ENCODE measurements at places on chromosomes 5 and 9. TPM values are rescaled to one million over a fixed set of nuclear protein-coding genes. Genes with fewer than 3 reads are reported as not detected.

GRCh38 chr9:121353241-121354061 lies 16.6 kb downstream of the STOM start:
- H3K4me3 ChIP-seq, result no peak overlapping the region
- H3K36me3 ChIP-seq, result no peaks in the 10 kb centered on the region
- no peak overlapping the region for H3K27ac ChIP-seq
- no peak for DNase-seq
- H3K4me1 ChIP-seq, result peaks cover 26% of the 10 kb centered on the region
- H3K27me3 ChIP-seq, result no peaks in the 10 kb centered on the region

DNA sequence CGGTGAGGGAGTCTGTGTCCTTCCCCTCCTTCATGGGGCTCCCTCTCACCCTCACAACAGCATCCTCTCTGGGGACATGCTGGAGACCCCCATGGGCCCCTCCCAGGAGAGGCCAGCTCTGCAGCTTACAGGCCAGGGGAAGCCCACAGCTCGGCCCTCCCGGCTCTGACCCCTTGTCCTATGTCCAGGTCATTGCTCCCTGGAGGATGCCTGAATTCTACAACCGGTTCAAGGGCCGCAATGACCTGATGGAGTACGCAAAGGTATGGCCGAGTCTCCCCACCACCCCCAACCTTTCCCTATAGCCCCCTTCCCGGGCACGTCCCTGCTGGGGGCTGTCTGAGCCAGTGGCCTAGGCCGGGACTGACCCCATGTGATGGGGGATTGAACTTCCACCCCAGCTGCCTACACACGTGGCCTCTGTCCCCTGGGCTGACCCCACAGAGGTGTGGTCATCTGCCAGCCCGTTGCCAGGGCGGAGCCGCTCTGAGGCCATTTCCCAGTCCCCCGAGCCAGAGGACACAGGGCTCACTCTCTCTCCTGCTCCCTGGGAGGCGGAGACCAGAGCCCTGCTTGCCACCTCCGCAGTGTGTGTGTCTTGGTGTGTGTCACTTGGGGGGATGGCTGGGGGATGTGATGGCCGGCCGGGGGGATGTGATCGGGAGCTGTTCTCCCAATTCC lies 21.9 kb downstream of the ASS1 start:
- no peaks in the 10 kb centered on the region for H3K4me1 ChIP-seq
- H3K27ac ChIP-seq, result no peak overlapping the region
- DNase-seq, result no peak
- H3K27me3 ChIP-seq, result no peaks in the 10 kb centered on the region
- no peaks in the 10 kb centered on the region for H3K36me3 ChIP-seq

GRCh38 chr9:126745574-126746411 lies 59.0 kb upstream of the ZBTB43 start:
- H3K27me3 ChIP-seq, result peaks cover 76% of the 10 kb centered on the region
- DNase-seq, result no peak
- H3K27ac ChIP-seq, result no peak overlapping the region
- H3K4me1 ChIP-seq, result no peaks in the 10 kb centered on the region

DNA sequence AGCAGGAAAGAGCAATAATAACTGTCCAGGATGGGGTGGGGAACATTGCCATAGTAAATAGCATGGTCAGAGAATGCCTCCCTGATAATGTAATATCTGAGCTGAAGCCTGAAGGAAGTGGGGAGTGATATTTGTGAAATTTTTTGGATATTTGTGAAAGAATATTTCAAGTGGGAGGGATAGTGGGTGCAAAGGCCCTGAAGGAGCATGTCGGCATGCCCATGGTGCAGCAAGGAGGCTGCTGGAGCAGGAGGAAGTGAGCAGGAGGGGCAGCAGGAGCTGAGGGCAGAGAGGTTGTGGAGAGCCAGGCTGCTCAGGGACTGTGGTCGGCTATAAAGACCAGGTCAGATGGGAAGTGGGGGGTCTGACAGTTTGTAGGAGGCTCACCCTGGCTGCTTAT lies 21.1 kb upstream of the PDE8B start:
- H3K36me3 ChIP-seq, result no peaks in the 10 kb centered on the region
- H3K4me3 ChIP-seq, result no peak overlapping the region
- peaks cover 7% of the 10 kb centered on the region for H3K27me3 ChIP-seq
- H3K4me1 ChIP-seq, result no peaks in the 10 kb centered on the region

GRCh38 chr9:10562581-10563343 lies 50.0 kb downstream of the PTPRD start:
- H3K27ac ChIP-seq, result no peak overlapping the region
- H3K4me3 ChIP-seq, result no peak overlapping the region
- no peaks in the 10 kb centered on the region for H3K36me3 ChIP-seq
- no peak for DNase-seq
- H3K4me1 ChIP-seq, result no peaks in the 10 kb centered on the region
- H3K27me3 ChIP-seq, result no peaks in the 10 kb centered on the region

- no peak overlapping the region for H3K4me3 ChIP-seq
- no peaks in the 10 kb centered on the region for H3K4me1 ChIP-seq
- no peaks in the 10 kb centered on the region for H3K27me3 ChIP-seq
- no peak overlapping the region for H3K27ac ChIP-seq
- H3K36me3 ChIP-seq, result no peaks in the 10 kb centered on the region
- DNase-seq, result no peak
These were observed 232.1 kb downstream of the CDH12 start for GRCh38 chr5:22621084-22621483.

The MAMDC2 gene
- total RNA-seq, result 2.7 TPM

- no peaks in the 10 kb centered on the region for H3K36me3 ChIP-seq
- no peak for DNase-seq
- H3K27ac ChIP-seq, result no peak overlapping the region
- H3K27me3 ChIP-seq, result no peaks in the 10 kb centered on the region
- no peaks in the 10 kb centered on the region for H3K4me1 ChIP-seq
These were observed 72.1 kb upstream of the HSPA9 start for GRCh38 chr5:138647261-138647788.

DNA sequence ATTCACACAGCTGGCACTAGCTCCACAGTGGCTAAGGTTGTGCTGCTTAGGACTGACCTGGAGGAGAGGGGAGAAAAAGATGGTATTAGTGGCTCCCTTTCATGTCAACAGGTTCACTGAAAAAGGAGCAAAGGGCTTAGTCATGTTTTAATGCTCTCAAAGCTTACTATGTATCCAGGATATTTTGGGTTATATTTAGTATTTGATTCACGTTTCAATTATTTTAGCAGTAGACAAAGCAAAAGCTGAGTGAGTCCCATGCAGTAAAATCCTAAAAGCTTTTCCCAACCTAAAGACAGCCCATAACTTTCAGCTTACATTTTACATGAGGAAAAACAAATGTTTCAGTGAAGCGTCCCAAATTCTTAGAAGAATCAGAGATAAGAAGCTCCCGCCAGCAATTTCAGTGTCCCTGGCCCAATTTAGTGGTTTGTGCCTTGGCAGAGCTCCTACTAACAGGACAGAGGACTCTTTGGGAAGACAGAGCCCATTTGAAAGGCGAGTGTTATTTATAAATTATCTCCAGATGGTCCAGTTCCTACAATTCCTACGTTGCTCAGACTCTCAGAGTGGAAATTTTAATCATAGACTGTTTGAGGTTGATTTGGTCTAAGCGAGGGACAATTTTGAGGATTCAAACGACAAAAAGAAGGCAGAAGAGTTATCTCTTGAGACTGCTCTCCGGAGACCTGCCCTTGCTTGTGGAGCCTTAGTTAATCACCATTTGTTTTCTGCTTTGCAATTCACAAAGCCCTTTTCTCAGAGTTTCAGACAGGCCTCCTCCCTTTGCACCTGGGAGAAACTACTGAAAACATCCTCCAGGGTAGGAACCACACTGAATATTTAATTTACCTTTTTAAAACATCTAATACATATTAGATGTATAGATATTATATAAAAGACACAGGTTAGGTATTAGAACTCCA lies 225.0 kb upstream of the ANKRD55 start:
- H3K4me3 ChIP-seq, result no peak overlapping the region
- no peaks in the 10 kb centered on the region for H3K27me3 ChIP-seq
- H3K27ac ChIP-seq, result no peak overlapping the region
- no peak for DNase-seq

- H3K27ac ChIP-seq, result no peak overlapping the region
- peaks cover 46% of the 10 kb centered on the region for H3K4me1 ChIP-seq
- DNase-seq, result peak; percentile 11
- no peak overlapping the region for H3K4me3 ChIP-seq
These were observed 23.1 kb upstream of the ERCC6L2 start for GRCh38 chr9:95852059-95853032.

GRCh38 chr5:74116266-74116665 lies 490.3 kb downstream of the ARHGEF28 start:
- no peak overlapping the region for H3K27ac ChIP-seq
- H3K4me1 ChIP-seq, result no peaks in the 10 kb centered on the region
- H3K36me3 ChIP-seq, result no peaks in the 10 kb centered on the region

DNA sequence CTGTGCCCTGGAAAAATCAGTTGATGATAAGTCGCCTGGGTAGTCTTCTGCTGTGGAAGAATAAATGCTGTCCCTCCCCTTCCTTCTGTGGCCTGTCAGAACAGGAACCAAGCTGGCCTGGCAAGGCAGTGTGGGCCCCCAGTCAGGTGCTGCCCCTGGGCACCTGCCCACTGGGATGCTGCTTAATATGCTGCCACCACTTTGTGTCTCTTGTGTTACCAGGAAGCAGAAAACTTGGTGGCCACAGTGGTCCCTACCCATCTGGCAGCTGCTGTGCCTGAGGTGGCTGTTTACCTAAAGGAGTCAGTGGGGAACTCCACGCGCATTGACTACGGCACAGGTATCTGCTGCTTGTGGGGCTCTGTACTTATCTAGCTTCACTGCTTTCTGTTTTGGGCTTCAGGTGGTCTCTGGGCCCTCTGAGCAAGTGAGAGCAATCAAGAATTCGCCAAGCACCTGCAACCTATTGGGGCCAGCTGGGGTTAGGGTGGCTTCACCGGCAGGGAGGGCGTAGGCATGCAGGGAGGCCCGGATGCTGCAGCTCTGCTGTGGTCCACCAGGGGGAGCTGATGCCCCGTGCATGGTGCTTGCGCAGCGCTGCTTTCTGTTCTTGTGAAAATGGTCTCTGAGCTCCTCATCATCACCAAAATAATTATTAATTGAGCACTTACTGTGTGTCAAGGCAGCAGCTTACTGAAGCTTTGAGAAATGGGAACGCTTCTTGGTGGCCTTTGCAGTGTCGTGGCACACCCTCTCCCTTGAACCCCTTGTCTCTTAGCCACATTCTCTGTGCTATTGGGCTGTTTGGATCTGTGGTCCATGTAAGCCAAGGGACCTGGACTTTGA lies 20.3 kb downstream of the PTPA start:
- no peak overlapping the region for H3K4me3 ChIP-seq
- no peaks in the 10 kb centered on the region for H3K27me3 ChIP-seq
- no peaks in the 10 kb centered on the region for H3K4me1 ChIP-seq
- DNase-seq, result peak; percentile 81
- no peaks in the 10 kb centered on the region for H3K36me3 ChIP-seq

- H3K27me3 ChIP-seq, result no peaks in the 10 kb centered on the region
- peaks cover 10% of the 10 kb centered on the region for H3K4me1 ChIP-seq
- H3K4me3 ChIP-seq, result no peak overlapping the region
- H3K36me3 ChIP-seq, result no peaks in the 10 kb centered on the region
- H3K27ac ChIP-seq, result 0 out of 2 replicates have a peak overlapping the region, but pooled peaks have one; percentile 4
These were observed 532.9 kb downstream of the ANXA1 start for GRCh38 chr9:73684601-73685000.

The TMEM252 gene
- total RNA-seq, result not detected

DNA sequence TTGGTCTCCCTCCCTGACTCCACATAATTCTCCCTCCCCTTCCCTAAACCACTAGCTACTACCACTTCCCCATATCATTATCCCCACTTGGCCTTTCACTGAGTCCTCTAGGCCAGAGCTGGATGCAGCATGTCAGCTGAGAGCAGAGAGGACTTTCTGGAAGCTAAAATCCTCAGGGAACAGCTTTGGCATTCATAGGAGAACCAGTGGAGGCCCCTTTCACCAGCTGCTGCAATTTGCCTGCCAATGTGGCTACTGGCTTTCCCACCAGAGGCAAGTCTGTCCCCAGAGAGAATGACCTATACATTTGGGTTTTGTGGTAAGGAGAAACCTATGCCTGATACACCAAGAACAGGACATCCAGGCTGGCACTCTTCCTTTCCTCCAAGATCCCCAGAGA lies 14.4 kb downstream of the FAM219A start:
- no peak for DNase-seq
- no peak overlapping the region for H3K4me3 ChIP-seq
- no peaks in the 10 kb centered on the region for H3K4me1 ChIP-seq
- H3K27ac ChIP-seq, result no peak overlapping the region
- H3K36me3 ChIP-seq, result no peaks in the 10 kb centered on the region

The CCDC187 gene
- 5.2 TPM for total RNA-seq

DNA sequence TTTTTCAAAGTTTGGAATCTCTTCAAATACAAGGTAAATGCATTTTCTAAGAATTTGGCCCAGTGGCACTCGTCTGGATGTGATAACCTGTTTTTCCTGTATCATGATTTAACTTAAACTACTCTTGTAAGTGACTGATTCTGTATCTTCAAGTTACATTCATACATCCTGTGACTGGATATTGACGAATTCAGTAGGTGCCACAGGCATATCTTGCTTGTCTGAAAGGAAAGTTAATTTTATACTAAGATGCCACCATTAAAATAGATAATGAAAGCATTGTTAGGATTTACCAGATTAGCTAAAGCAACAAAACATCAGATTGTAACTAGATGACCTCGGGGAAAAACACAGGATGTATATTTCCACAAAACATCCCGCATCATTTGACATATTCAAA lies 175.3 kb upstream of the ZNF608 start:
- H3K4me1 ChIP-seq, result no peaks in the 10 kb centered on the region
- no peak for DNase-seq
- no peak overlapping the region for H3K4me3 ChIP-seq
- no peaks in the 10 kb centered on the region for H3K27me3 ChIP-seq
- no peak overlapping the region for H3K27ac ChIP-seq

DNA sequence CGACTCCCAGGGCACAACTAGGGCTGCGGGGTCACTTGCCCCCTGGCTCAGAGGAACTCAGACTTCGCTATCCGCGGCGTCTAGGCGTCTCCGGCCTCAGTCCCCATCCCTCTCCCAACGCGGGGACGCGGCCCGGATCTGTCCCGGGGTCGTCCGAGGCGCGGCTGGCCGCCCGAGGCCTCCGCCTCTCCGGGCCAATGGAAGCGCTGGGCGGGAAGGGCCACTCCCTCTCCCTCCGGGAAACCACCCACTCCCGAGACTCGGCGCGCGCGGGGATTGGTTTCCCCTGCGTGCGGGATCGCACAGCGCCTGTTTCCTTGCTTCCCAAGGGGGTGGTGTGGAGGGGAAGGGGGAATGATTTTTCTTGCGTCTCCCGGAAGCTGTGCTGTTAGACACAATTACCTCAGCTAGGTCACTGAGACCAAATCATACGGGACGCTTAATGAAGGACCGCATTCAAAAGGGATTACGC lies 38.3 kb downstream of the NR2F1 start:
- peaks cover 13% of the 10 kb centered on the region for H3K4me1 ChIP-seq
- peak overlapping the region; percentile 11 for H3K27ac ChIP-seq
- DNase-seq, result peak; percentile 73
- no peaks in the 10 kb centered on the region for H3K27me3 ChIP-seq
- H3K4me3 ChIP-seq, result peak overlapping the region; percentile 90
- H3K36me3 ChIP-seq, result no peaks in the 10 kb centered on the region
